ENCODE measurements at places on chromosomes 13 and 19.

DNA sequence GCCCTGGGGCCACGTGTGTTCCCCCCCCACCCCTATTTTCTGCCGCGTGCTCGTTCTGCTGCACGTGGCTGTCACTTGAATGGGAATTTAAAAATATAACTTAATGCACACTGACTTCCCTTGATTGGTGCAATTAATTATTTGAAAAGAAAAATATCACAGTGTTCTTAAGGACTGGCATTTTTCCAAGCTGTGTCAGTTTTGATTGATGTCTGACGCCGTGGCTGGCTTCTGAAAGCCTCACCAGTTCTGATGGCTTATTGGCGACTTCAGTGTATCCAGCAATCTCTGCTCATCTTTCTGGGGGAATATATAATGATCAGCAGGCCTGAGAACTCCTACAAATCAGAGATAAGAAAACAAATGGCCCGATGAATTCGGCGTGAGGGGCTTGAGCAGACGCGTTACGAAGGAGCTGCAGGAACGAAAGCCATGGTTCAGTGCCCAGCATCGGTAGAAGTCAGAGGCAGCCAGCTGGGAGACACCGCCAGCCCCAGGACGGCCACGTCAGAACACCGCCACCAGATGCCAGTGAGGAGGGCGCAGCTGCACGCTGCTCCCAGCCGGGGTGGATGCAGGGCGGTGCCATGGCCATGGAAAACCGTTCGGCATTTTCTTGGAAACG lies 111.2 kb downstream of the KDM4B start:
- DNase-seq, result peak; percentile 68

GRCh38 chr13:93249364-93250306 lies 23.0 kb downstream of the GPC6 start:
- DNase-seq, result no peak

DNA sequence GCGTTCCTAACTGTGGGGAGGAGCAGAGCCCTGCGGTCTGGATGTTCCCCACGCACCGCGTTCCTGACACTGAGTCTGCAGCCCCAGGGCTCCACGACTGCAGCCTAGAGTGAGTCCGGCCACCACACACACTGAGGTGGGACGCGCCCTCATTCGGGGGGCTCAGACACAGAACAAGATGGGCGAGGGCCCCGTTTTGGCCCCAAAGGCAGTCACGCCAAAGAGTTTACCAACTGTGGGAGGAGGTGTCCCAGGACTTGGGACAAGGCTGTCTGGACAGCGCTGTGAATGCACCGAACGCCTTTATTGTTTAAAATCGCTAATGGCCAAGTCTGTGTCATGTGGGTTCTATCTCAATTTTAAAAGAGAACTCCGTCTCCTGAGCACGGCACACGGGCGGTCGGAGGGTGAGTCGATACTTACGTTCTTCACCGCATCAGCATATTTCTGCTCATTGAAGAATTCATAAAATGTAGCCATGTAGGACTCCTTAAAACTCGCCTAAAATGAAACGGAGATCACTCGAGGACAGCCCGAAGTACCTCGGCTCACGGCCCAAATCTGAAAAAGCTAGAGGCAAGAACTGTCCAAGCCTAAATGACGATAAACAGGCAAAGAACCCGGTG lies 35.2 kb upstream of the C13orf46 start:
- DNase-seq, result no peak

DNA sequence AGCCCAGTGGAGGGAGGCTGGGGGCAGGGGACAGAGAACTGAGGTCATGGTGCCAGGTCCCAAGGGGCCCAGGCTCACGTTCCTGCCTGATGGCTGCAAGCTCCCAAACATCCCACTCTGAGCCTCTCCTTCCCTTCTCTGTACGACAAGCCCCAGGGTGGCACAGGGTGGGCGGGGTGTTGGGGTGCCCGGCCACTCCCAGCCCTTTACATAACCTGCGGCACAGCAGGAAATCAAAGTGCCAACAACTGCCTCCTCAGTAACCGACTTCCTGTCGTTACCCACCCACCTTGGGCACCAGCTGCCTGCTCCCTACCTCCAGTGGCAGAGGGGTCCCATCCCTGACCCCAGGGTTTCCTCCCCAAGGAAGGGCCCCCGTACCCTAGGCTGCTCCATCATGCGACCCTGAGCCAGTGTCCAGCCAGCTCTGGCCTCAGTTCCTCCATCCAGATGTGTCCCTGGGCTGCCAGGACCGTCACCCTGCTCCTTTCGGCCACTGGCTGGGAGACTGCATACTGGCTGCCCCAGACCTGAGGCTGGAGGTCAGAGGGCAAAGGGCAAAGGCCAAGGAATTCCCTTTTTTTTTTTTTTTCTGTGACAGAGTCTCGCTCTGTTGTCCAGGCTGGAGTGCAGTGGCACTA lies 27.7 kb upstream of the NFIC start:
- no peak for DNase-seq

GRCh38 chr19:19405971-19406877 lies 749 bp downstream of the GATAD2A start:
- peak; percentile 36 for DNase-seq

DNA sequence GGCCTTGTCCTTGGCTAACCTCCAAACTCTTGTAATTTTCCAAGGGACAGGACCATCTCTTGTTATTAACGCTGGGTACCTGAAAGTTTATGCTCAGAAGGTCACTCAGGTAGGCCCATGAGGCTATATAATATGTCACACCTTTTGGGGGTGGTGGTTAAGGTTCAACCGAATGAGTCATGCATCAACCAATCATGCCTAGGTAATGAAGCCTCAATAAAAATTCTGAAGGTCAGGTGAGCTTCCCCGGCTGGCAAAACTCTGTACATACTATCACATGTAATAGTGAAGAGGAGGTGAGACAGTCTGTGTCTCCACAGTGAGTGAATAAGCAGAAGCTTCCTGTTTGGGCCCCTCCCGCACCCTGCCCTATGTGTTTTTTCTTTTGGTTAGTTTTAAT lies 424.9 kb downstream of the PCDH17 start:
- DNase-seq, result no peak

DNA sequence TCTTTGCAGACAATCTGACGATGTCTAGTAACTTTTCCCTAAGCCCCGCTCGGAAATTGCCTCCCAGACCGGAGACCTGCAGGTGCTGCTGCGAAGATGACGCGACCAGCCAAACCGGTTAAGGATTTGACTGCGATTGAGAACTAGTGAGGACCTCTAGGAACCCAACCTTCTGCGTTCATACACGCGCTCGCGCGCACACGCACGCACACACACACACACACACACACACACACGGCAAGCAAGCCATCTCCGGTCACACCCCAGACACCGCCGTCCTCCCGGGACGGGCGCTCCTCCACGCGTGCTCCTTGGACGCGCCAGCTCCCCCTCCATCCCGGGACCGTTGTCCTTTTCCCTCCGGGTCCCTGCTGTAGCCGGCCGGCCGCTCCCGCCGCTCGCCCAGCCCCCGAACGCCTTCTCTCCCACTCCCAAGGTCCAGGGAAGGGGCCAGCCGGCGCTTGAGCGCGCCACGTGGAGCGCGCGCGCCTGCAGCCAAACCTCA lies 1.2 kb downstream of the TBC1D4 start:
- peak; percentile 71 for DNase-seq

DNA sequence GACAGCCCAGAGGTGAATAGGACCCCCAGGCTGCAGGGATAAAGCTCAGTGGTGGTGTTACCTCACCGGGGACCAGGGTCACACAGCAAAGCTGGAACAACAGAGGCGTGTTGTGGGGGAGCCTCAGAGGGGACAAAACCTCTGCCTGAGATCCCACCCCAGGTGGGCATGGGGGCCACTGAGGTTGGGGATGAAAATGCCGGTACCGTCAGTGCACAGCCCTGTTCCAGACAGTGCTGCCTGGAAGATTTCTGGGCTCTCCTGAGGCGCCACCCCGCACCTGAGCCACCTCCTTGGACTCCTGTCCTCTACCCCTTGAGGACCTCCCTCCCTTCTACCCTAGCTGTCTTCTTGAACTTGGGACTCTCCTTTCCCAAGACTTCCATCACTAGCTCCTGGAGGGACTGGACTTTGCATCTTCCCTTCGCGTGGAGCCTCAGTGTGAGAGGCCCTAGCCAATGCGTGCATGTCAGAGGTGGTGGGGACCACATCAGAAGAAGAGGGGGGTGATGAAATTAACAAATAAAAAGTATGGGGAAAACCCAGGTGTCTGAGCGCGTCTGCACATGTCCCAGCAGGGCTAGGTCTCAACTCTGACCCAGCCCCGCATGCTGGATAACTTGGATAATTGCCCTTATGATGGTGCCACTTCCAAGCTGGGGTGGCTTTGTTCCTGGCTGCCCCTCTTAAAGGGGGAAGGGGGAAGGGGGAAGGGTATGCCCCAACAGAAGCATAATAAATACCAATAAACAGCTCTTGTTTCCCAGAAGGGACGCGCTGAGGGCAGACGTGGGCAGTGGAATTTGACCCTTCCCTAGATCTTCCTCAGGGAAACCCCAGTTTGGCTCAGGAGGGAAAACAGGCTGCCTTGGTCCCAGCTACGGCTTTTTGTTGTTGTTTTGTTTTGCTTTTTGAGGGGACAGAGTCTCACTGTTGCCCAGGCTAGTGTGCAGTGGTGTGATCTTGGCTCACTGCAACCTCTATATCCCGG lies 11.6 kb downstream of the CNFN start:
- DNase-seq, result no peak

DNA sequence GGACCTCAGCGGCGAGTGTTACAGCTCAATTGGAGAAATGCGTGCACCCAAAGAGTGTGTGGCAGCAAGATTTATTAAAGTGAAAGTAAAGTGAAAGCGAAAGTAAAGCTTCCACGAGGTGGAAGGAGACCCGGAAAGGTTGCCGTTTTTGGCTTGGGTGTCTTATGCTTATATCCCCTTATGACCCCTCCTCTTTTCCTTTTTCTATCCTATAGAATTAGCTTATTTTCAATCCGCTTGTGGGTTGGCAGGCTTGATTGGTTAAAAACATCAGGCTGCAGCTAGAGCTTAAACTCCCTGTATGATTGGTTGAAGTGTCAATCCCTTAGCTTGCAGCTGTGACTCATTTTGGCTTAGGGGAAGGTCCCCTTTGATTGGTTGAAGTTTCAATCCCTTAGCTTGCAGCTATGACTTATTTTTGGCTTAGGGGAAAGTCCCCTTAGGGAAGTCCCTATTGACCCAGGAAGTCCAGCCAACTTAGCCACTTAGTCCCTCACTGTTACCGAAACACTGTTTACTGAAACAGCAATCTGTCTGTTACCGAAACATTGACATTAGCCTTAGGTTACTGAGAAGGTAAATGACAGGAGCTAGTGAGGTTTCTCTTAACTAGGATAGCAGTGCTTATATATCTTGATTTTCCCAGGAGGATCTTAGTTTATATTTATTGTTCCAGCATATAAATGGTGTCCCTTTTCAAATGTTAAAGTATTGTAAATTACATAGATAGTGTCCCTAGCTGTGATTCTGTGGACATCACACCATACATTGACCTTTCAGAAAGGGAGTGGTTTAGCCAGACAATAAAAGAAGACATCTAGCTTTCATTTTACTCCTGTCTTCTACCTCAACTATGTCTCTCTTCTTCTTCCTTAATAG lies 575.8 kb downstream of the DACH1 start:
- no peak for DNase-seq

DNA sequence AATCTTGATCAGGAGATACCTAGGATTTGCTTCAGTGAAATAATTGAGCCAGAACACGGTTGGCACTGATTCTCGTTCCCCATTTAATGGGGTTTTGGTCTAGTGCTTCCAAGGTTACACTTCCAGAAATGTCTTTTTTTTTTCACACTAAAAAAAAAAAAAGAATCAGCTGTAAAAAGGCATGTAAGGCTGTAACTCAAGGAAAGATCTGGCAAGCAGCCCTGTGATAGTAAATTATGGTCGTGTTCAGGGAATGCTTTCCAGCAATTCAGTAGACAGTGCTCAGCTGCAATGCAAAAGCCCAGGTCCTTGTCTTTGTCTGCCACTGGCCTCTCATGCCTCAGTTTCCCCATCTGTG lies 27.2 kb upstream of the NDUFS7 start:
- DNase-seq, result no peak

DNA sequence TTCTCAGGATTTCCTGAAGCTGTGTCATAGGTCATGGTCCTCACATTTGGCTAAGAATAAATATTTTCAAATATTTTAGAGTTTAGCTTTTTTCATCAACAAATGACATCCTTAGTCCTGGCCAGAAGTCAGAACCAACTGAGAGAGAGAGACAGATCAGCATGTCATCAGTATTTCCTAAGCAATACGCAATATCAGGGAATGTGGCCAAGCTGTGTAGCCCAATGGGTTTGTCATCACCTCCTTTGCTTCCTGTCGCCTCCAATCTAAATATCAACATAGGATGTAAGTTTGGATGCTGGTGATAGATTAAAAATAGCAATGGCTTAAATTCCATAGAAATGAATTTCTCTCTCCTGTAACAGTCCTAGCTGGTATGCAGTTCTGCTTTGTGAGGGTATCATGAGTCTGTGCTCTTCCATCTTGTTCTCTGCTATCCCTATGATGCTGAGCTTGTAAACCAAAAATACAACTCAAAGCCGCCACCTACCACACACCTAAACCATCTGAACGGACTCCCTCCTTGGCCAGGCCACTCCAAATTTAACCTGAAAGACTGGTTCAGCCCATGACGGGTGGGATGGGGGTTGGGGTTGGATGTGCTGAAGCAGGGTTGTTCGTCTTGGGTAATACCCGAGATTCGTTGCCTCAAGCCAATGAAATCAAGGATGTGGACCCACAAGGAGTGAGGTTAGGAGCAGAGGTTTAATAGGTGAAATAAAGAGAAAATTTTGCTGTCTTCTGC lies 10.0 kb upstream of the IGSF23 start:
- no peak for DNase-seq

DNA sequence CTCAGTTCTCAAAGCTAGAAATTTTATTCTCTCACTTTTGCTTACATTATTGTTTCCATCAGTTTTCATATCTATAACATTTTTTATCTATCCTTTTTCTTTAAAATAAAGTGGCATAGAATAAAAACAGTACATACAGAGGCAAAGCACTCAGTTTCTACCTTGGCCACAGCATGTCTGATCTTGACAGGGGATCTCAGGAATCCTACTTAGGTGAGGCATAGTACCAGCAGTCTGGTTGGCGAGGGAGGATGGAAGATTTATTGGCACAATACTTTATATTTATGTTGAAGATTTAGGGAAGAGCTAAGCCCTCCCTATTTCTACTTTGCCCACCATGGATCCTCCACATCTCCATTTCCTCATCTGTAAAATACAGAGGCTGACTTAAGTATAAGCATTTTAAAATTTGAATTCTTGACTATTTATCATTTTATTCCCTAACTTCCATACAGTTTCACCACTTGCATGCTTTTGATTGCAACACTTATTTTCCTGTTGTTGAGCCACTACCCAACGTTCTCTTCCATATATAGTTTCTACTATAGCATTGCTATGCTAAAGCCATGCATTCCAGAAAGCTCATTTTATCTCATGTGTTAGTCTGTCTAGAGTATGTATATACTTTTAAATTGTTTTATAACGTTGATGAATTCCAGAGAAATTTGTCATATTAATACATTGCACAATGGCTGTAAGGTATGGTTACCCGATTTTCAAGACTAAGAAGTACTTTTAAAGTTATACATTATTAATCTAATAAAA lies 506.7 kb downstream of the KCTD12 start:
- DNase-seq, result no peak

GRCh38 chr13:28651810-28652401 lies 7.0 kb upstream of the POMP start:
- DNase-seq, result no peak

Measured in SK-N-DZ (cell line).